Dermis microvascular lymphatic vessel endothelial cell (primary cell): ENCODE measurements at places on chromosomes 1 and 21.

DNA sequence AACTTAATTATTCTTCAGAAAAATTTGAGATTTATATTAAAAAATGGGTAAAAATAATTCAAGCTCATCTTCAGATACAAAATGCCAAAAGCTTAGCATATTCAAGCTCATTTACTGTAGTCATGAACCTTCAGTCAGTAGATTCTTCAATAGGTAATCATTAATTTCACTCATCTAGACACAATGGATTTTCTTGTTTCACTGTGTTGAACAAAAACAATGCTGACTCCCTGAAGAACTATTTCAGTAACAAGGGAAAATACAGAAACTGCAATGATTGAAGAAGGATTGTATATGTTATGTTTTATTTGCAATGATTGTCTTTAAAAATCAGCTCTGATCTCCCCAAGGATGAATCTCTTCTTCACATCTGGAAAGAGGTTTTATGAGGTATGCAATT, 9.2 kb upstream of the HOOK1 start:
- DNase-seq = no peak

- DNase-seq = no peak
Observed at GRCh38 chr1:7236844-7237515, 451.7 kb downstream of the CAMTA1 start.

DNA sequence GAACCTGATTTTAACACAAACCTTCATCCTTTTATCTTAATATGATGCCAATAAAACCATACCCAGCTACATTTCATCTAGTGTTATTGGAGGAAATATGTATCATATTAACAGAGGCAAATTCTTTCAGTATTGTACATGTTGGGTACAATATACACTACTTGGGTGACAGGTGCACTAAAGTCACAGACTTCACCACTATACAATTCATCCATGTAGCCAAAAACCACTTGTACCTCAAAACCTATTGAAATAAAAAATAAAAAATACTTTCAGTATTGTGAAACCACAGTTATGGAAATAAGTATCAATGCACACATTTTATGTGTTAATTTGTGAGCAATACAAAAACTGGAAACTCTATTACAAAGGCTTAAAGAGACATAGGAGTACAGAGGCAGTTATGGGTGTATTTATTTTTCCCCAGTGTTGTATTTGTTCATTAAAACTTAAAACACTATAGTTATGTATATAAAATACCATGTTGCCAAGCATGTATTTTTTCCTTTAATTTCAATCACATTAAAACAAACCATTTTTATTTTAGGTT, 25.1 kb upstream of the GPR88 start:
- no peak for DNase-seq

DNA sequence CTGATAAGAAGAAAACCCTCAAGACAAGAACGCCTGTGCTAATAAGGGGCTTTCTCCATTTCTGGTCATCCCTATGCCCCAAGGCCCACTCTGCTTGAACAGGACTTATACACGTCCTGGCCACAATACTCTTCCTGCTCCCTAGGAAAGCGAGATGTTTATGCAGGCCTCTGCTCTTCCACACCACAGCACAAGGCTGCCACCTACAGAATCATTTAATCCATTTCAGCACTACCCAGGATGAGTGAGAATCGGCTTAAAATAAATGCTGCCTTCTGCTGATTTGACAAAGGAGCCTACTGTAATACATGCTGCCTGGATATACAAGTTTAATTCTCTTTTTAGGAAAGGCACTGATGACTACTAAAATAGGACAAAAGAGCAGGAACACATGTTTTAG, 29.4 kb downstream of the FRRS1 start:
- DNase-seq = peak; percentile 57

GRCh38 chr1:228065543-228066347, 16.8 kb upstream of the ARF1 start:
- DNase-seq = no peak

- DNase-seq = no peak
Observed at GRCh38 chr1:94579876-94580294, 38.3 kb upstream of the F3 start.

DNA sequence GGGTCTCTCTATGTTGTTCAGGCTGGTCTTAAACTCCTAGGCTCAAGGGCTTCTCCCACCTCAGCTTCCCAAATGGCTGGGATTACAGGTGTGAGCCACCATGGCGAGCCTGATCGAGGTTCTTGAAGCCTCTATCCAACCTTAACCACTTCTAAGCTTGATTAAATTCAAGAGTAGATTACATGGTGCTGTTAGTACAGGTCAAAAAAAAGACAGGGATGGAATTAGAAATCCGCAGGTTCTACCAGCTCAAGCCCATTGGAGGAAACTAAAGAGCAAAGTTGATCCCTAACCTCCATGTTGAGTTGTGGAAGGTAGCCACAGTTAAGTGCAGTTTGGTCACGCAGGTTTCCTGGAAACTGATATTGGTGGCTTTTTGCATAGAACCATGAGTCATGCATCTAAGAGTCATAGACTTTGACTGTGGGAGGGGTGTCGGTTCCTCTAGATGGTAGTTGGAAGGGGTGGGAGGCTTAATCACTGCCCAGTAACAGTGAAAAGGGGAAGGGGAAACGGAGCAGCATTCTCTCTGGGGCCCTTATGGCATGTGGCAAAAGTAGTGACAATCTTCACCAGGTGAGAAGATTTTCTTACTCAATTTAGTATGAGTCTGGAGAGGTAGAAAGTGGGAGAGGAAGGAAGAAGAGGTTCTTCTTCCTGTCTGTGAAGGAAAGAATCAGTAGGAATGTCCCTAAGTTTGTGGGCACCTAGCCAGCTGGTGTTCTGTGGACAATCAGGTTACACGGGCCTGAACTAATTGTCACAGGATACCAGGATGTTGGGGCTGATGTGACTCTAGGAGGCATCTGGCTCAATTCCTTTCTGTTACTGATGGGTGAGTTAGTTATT, 7.0 kb downstream of the CD53 start:
- no peak for DNase-seq

DNA sequence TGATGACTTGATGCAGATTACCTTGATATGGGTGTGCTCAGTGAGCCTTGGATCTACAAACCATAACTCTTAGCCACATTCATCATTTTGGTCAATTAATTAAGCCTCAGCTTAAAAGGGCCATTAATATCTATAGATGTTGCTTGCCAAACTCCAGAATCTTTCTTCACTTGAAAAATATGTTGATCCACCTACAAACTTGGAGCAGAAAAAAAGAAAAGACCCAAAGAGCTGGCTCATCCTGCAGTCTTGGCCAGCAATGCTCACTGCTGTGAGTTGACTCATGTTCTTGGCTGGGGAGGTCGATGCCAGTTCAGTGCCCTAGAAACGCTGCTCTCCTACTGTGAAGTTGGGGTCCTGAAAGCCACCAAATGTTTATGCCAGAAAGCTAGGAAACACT, 75.4 kb downstream of the DPT start:
- DNase-seq = no peak

DNA sequence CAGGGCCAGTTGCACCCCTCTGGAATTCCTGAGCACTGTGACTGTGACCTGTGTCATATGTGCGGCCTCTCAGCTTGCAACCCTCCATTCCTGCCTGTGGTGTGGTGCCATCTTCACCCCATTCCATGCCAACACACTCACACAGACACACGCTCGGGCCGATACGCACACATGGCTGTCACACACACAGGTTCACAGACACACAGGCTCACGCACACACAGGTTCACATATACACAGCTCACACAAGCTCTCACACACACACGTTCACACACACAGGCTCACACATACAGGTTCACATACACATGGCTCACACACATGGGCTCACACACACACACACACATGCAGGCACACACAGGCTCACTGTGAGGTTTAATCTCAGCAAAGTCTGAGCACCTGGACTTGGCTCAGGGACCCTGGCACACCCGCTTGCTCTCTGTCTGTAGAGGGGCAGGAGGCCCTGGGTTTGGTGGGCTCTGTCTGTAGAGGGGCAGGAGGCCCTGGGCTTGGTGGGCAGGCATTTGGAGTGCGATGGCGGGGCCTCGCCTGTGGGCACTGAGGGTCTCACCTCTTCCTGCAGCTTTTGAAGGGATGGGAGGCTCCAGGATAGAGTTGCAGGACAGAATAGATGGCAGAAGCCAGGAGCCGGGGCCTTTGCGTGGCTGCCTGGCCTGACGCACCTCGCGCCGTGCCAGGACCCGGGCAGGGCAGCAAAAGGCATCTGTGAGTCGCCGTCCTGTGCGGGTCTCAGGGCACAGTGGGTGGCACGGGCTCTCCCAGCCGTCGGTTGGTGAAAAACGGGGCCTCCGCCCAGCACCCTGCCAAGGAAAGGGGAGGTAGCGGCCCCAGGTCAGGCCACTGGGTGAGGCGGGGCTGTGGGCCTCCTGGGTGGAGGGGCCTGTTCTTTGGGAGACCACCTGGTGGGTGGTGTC, 17.1 kb downstream of the COL18A1 start:
- DNase-seq = no peak

DNA sequence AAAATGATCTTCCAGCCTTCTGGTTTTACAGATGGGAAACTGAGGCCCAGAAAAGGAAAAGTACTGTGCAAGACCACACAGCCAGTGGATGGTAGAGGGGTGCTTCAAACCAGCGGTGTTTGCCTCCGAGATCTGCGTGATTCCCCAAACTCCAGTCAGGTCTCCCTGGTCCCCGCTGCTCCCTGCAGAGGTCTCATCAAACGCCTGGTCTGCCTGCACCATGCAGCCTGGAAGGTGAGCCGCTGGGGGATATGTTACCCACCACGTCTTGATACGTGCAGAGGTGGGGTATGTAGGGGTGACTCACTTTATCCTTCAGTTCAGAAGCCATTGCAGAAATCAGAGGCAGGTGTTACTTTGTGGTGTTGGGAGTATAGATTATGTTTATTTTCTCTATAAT, 56.3 kb downstream of the MYOM3 start:
- no peak for DNase-seq

DNA sequence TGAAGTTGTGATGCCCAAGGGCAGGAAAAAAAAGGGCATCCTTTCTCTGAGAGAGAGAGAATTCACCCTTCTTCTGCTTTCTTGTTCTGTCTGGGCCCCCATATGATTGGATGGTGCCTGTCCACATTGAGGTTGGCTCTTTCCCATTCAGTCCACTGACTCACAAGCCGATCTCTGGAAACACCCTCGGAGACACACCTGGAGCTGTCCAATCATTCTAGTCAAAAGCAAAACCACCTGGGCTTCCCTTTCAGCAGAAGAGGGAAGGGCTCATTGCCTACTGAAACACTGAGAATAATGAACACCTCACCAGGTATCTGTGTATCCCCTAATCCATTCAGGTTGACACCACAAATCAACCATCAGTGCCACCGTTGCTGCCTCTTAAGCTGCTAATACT, 103.7 kb upstream of the GNG12 start:
- DNase-seq = no peak

- no peak for DNase-seq
Observed at GRCh38 chr21:38048167-38048566, 131.9 kb upstream of the KCNJ6 start.
